Colonic mucosa (tissue), 4 donors: ENCODE measurements at places on chromosomes 1 and 21. TPM values are rescaled to one million over a fixed set of nuclear protein-coding genes. Genes with fewer than 3 reads are reported as not detected.

NKAIN1 gene
- 0.20 TPM for total RNA-seq

TMEM82 gene
- total RNA-seq: 17.0 TPM

LRRC53 gene
- not detected for total RNA-seq

ZNF691 gene
- total RNA-seq: 6.2 TPM

CYP4A11 gene
- total RNA-seq: 0.57 TPM

ITLN2 gene
- not detected for total RNA-seq
